BJ (cell line): ENCODE measurements at places on chromosomes 3 and 15.

DNA sequence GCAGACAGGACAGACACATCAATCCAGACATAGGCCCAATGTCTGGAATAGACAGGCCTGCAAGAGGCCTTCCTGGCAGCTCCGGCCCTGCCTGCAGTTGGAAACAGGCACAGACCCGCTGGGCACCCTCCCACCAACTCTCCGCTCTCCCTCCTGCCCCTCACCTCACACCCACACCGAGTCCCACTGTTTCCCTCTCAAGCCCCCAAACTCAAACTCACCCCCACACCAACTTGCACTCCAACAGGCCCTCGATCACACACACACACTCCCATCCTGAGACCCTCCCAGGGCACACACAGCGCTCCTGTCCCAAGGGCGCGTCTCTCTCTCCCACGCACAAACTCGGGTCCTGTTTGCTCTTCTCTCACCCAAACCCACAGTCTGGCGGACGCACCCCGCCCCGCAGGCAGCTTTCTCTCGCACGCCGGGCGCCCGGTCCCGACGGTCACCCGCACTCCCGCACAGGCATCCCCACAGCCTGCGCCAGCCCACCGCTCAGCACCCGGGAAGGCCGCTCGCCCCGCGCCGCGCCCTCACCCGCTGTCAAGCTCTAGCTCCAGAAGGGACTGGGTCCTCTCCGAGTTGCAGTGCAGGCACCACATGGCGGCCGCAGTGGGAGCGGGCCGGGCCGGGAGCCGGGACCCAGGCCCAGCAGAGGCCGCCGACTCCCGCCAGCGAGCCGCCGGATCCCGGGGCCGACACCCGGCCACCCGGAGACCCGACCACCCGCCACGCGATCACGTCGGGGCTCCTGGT is 106.2 kb downstream of the IQSEC1 start:
- DNase-seq = no peak

GRCh38 chr3:19467761-19468160 is 319.5 kb downstream of the KCNH8 start:
- DNase-seq = no peak

DNA sequence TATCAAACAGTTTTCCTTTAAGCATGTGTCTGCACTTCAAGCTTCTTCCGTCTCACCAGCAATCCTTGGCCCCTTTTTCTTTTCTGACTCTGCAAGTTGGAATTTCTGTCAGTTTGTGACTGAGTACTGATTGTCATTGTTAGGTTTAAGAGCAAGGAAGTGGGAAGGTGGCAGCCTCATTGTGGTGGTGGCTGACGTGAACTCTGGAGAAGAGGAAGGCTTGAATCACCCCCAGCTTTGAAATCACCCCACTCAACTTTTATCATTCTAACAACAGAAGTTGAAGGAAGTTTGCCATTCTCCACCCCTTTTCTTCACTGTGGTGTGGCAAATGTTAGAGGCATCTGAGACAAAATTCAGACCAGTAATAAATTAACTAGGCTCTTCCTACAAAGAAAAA is 231.6 kb upstream of the AGTR1 start:
- no peak for DNase-seq

DNA sequence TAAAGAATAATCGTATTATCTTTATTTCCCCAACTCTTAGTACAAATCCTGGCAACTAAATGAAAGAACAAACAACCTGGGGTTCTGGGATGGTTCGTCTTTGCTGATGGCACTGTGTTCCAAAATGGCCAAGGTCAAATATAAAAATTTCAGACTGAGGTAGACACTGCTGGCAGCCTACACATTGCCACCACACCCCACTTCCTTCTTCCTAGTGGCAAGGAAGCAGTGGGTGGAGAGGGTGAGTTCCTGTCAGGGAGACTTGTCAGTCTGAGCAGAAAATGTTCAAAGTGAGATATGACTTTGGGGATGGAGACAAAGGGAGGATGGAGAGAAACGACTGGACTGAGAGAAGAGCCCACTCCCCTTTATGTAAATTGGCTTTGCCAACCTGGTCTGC is 69.6 kb downstream of the LMCD1 start:
- DNase-seq = no peak

- DNase-seq = no peak
These were observed 62.9 kb upstream of the FNDC3B start for GRCh38 chr3:171976526-171976925.
